NCI-H2171 (cell line): ENCODE measurements at places on chromosomes 16 and 17.

GRCh38 chr17:45719335-45720071 is 64.6 kb upstream of the CRHR1 start:
- no peak for DNase-seq

- no peak for DNase-seq
Measured at GRCh38 chr17:69757688-69758430, 317.2 kb upstream of the KCNJ16 start.

- DNase-seq: no peak
Measured at GRCh38 chr17:43732958-43733357, 25.6 kb downstream of the SOST start.

GRCh38 chr16:14335297-14335696 is 264.2 kb downstream of the MRTFB start:
- DNase-seq: peak; percentile 48

DNA sequence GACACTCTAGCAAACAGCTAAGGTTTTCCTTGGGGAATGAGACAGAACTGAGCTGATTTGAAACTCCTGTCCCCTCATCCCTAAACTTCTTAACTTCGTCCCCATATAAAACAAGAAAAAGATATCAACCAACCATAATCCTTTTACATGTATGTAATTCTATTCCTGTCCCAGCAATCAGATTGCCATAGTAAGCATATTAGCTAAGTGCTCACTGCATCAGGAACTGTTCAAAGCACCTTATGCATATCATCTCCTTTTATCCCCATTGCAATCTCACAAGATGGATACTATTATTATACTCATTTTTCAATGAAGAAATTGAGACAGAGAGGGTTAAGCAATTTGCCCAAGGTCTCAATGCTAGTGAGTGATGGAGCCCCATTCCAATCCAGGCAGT is 6.8 kb downstream of the KIF18B start:
- DNase-seq: no peak

DNA sequence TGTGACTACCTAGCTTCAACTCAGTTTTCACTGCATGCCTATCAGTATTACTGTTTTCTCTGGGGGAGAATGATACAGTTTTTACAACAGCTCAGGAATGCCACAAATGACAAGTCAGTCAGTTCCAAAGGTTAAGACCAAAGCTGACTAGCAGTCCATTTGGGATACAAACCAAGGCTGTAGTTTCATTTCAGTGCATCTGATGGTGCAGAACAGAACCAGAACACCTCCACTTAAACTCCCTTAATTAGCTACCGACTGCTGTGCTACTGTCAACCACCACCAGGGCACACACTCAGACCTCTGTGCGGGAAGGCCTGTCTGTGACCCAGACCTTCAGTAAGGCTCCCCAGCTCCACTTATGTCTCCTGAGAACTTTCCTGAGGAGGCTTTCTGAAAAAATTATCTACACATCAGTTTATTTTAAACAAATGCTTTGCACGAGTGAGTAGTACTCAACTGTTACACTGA is 20.4 kb downstream of the NFE2L1 start:
- DNase-seq: no peak

DNA sequence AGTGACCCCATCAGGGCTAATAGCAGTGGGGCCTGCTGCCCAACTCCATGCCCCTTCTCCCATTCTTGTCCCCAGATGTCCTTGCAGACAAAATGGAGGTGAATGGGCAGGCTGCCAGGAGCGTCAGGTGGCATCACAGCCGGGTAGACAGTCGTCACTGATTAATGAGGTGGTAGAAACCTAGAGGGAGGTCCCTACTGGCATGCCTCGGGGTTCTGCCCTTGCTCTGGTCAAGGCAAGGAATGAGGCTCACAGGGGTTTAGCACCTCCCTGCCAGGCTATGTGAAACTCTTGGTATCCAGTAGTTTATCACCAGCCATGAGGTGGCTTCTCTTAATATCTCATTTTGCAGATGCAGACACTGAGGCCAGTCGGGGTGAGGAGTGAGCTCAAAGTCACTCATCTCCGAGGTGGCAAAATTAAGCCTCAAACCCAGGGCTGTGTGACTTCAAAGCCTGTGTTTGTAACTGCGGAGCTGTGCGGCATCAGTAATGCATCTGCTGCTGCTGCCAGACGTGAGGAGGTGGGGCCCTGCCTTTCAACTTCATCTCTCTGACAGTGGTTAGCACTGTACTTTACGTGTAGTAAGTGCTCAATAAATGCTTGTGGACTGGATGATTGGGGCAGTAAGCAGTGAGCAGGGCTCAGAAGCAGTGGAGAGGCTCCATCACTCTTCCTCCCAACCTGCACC is 21.3 kb downstream of the RAI1 start:
- peak; percentile 18 for DNase-seq

GRCh38 chr17:53570731-53571130 is 252.0 kb upstream of the KIF2B start:
- no peak for DNase-seq

DNA sequence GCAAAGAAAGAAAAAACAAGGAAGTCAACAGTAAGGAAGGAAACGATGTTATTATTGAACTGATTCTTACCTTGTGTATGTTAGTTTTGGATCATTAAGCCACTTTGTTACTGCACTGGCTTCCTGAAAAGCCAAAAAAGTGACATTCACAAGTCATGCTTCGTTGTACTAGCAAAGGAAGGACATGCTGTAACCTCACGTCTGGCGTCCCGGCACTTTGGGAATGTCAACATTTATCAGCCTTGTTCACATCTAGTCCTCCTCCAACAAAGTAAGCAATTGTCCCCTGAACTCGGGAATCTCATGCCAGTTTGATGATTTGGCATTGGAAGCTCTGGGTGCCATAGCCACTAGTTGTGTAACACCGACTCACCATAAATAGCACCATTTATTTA is 731 bp upstream of the MKS1 start:
- DNase-seq: no peak
